ENCODE measurements at places on chromosomes 4 and X.

DNA sequence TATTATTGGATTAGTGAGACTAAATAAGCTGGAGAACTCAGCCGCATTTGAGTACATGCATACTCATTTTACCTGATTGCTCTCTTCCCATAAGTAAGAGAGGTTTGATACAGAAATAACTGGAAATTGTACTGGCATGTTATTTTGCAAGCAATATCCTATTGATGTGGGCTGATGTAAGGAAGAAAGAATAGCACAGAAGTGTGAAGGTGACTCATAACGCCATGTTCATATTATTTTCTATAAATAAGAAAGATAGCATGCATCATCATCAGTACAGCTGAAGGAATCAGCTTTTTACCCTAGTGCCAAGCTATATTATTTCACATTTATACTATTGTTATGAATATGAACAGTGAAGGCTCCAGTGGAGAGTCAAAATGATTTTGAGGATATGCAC lies 138.3 kb upstream of the FAM47A start:
- DNase-seq, result no peak

GRCh38 chrX:46461660-46462191 lies 83.5 kb downstream of the ZNF674 start:
- no peak for DNase-seq

GRCh38 chr4:181261279-181261678 lies 981.9 kb upstream of the TENM3 start:
- DNase-seq, result no peak

- DNase-seq, result no peak
Measured at GRCh38 chr4:139763205-139763604, 97.6 kb downstream of the MGST2 start.

- DNase-seq, result no peak
Measured at GRCh38 chrX:150405576-150405975, 42.5 kb downstream of the MAMLD1 start.

GRCh38 chr4:151247395-151247794 lies 29.6 kb upstream of the PRSS48 start:
- no peak for DNase-seq

DNA sequence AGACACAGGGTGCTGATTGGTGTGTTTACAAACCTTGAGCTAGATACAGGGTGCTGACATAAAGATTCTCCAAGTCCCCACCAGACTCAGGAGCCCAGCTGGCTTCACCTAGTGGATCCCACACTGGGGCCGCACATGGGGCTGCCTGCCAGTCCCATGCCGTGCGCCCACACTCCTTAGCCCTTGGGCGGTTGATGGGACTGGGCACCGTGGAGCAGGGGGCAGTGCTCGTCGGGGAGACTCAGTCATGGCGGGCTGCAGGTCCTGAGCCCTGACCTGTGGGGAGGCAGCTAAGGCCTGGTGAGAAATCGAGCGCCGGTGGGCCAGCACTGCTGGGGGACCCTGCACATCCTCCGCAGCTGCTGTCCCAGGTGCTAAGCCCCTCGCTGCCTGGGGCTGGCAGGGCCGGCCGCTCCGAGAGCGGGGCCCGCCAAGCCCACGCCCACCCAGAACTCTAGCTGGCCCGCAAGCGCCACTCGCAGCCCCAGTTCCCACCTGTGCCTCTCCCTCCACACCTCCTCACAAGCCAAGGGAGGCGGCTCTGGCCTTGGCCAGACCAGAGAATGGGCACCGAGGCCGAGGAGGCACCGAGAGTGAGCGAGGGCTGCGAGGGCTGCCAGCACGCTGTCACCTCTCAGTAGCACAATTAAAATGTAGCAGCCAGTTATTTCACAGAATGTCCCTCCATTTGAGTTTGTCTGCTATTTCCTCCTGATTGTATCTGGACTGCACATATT lies 76.1 kb upstream of the PNPLA4 start:
- no peak for DNase-seq

- DNase-seq, result no peak
Measured at GRCh38 chr4:186272699-186273391, 6.9 kb downstream of the F11 start.

DNA sequence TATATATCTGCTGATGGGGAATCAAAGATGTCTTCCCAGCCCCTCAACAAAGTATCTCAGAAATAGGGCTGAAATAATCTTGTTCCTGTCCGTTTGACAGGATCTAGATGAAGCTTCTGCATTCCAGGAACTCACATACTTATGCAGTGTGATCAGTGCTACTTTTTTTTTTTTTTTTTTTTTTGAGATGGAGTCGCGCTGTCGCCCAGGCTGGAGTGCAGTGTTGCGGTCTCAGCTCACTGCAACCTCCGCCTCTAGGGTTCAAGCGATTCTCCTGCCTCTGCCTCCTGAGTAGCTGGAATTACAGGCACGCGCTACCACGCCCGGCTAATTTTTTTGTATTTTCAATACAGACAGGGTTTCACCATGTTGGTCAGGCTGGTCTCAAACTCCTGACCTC lies 36.4 kb downstream of the DHX15 start:
- DNase-seq, result no peak

DNA sequence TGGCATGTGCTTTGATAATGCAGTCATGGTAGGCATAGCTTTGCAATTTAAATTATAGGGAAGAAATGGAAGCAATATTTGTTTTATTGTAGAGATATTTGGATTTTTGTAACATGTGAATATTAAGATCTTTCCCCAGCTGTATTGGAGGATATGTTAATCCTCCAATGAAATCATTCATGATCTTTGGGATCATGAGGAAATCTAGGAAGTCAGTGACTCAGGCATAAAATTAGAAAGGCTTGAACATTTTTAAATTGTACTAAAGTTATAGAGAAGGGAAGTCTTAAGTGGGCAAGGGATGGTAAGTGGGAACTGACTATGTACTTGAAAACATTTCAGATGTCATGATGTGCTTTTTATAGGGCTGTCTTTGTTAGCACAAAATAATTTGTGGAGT lies 46.8 kb downstream of the FIP1L1 start:
- no peak for DNase-seq

DNA sequence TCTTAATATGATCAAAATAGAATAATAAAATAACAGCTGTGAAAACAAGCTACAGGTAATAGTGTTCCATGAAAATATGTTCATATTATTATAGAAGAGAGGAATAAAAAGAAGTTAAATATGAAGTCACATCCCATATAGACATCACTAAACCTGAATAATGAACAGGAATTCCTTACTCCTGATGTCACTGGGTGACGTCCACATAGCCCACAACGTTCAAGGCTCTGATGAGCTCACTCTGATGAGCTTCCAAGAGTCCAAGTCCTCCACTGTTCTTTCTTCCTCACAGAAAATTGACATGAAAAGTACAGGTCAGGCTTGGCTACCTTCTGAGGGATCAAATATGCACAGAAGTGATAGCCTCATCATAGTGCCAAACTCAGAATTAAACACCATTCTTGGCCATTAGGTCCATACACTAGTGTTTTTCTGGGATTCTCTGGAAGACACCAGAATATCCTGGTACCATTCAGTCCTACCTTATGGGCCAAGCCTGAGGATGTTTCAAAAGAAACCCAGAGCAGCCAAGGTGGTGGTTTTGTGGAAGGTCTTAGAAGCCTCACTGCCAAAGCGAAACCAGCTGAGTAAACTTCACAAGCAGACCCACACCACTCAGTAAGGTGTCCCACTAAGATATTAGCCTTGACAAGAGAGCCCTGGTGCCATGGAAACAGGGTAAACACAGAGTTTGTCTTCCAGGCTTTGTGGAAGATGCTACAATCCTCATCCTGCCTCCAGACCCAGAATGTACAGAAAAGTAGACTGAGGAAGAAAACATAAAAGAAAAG lies 138.4 kb upstream of the HHIP start:
- DNase-seq, result no peak

GRCh38 chr4:62015043-62015739 lies 815.1 kb downstream of the ADGRL3 start:
- DNase-seq, result no peak

DNA sequence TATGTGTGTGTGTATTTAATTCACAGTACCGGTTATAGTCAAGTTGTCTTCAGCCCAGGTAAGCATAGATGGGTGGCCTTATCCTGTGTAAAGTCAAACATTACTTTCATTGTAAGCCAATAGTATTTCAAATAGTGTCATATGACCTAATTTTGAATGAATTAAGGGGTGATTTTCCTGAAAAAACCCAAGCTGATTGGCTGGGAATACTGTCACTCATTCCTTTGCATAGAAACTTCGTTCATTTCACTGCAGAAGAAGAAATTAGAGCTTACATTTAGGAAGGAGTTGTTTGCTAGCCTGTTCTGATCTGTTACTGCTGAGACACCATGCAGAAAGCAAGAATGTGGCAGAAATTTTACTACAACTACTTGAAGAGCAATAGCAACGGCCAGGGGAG lies 45.4 kb downstream of the SMARCAD1 start:
- no peak for DNase-seq

- no peak for DNase-seq
Measured at GRCh38 chrX:27751976-27752375, 55.8 kb upstream of the MAGEB10 start.

DNA sequence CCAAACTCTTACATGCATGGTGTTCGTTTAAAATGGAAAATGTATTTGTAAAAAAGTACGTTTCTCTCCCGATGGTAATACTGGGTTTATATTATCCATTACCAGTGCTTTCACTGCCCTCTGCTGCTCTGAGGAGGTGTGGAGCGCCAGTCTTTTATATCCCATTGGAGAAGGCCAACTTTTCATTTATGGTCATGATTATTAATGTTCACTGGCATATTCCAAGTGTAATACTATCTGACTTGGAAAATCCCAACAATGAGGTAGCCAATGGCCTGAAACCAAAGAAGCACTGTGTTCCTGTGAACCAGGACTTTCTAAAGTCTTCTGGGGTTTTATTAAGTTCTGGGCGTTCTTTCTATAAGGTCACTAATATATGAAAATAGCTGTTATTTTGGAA lies 80.7 kb downstream of the SYNPO2 start:
- DNase-seq, result no peak

- no peak for DNase-seq
Measured at GRCh38 chrX:85243155-85243554, 424 bp downstream of the SATL1 start.

DNA sequence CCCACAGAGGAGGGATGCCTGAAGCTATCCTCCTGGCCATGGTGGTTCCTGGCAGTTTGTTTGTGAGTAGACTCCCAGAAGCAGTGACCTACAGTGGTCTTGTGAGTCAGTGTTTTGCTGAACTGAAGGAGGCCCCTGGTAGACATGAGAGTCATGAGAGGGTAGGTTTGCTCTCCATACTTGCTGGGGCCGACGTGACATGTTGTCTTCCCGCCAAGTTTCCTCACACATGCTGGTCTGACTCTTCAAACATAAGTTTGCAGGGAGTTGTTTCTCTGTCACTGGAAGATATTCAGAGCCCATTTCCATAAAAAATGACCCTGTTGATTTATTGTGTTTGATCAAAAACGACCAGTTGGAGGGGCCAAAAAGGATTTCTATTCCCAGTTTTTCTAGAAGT lies 131.1 kb upstream of the SCML1 start:
- DNase-seq, result no peak

DNA sequence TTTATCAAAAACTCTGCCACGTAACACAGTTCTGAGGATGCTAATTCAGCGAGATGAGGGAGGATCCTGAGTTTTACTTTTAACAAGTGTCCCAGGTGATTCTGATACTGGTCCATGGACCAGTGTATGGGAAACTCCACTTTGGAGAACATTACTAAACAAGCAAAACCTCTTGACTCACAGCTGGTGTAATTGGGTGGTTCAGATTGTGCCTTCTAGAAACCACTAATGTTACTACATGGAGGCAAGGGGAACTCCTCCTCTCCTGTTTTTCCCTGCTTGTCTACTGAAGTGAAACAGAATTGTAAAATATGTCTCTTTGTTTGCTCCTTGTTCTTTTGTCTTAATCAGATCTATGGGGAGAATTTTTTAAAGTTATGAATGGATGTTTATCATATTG lies 62.6 kb downstream of the FRAS1 start:
- DNase-seq, result no peak

- DNase-seq, result no peak
Measured at GRCh38 chr4:14883166-14883565, 119.1 kb upstream of the CPEB2 start.

DNA sequence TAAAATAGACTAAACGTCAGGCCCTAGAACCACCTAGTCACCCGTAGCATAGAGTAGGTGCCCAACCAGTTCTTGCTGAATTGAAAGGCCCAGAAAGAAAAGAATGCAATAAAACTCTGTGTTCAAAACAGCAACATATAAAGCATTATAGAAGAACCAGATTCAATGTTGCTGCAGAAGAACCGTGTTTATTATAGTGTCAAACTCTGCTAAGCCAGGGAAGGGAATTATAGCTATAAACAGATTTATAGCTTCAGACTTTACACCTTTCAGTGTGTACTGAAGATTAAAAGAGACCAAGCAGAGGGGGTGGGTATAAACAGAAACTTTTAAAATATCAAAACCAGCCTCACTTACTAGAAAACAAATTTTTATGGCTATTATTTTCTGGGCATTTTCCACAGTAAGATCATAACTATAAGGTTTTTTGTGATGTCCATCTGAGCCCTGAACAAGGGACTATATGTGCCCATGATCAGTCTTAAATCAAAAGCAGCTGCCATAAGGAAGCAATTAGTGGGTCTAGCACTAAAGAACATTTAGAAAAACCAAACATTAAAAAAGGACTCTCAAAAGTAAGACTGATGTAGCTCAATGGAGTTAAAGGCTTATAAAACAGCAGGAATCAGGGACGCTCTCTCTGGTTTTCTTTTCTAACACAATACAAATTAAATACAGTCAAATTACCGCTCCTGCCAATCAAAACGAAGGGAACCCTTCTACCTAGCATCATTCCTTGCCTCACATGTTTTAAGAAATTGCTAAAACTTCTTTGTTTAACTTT lies 219.7 kb upstream of the ETNPPL start:
- no peak for DNase-seq

GRCh38 chr4:8376361-8377102 lies 64.0 kb downstream of the ACOX3 start:
- no peak for DNase-seq

DNA sequence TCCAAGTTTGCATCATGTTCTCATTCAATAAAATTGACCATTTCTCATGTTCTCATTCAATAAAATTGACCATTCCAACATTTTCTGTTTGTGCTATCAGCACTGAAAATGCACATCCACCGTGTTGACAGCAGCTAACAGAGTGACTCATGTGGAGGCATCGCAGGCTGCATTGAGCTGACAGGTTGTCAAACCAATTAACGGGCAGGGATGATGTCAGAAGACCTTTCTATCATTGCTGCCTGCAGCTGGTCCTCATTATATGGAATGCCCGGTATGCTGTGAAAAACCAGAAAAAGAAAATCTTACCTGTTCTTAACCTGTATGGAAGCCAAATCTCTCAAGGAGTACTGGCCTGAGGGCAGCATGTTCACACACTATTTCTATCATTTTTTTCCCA lies 202.0 kb downstream of the SMIM20 start:
- no peak for DNase-seq

DNA sequence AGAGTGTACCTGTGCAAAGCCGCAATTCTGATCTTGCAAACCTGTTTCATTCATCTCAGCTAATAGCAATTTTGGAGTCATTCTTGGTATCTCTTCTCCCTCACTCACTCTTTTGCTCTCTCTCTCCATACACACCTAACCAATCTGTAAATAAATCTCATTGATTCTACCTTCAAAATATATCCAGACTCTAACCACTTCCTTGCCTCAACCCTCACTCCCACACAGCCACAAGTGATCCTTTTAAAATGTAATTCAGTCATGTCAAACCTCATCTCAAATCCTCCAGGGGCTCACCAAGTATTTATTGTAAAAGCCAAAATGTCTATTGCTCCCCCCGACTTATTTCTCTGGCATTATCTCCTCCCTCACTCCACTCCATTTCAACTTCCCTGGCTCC lies 51.7 kb upstream of the SLC10A4 start:
- no peak for DNase-seq
